BE2C (cell line): ENCODE measurements at places on chromosomes 6 and 20.

- DNase-seq: peak; percentile 14
Measured at GRCh38 chr20:47389867-47390347, 33.4 kb upstream of the ZMYND8 start.

DNA sequence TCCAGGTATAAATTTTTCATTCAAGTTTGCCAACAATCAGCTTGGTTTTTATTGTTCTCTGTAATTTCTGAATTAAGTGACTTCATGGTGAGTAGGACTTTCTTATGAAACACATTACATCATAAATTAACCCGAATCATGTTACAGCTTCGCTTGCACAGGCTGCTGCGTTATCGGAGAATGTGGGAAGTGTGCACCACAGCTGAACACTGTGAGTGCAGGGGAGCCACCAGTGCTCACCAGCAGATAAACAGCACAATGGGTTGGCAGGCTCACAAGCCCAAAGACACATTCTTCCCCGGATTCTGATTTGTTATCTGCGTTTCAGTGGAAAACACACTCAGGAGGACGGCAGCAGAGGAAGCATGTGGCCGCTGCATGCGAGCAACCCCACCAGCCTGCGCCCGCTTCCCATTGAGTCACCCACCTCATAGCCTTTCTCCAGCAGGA lies 121.1 kb downstream of the GMDS start:
- peak; percentile 10 for DNase-seq

DNA sequence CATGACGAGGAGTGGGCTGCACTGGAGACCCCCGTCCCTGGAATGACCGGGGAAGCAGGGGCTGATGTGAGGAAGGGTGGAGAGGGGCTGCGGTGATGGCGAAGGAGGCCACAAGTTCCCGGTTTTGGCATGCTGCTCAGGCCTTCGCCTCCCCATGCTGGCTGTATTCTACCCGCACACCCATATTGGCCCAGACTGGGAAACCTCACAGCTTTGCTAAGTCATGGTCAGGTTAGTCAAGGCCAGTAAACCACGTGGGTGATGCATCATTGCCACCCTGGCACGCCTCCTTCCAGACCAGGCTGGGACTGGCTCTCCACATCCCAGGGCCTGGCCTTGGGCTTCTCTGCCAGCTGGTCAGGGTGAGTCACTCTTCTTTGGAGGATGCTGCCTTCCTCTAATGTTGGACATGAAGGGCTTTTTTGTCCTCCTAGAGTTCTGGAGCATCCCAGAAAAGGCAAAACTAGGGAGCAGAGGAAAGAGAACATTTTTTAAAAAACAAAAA lies 53.8 kb downstream of the PCNA start:
- peak; percentile 43 for DNase-seq

GRCh38 chr20:19937218-19937617 lies 79.9 kb upstream of the NAA20 start:
- DNase-seq: no peak

GRCh38 chr6:128275030-128275429 lies 245.4 kb downstream of the PTPRK start:
- DNase-seq: no peak

DNA sequence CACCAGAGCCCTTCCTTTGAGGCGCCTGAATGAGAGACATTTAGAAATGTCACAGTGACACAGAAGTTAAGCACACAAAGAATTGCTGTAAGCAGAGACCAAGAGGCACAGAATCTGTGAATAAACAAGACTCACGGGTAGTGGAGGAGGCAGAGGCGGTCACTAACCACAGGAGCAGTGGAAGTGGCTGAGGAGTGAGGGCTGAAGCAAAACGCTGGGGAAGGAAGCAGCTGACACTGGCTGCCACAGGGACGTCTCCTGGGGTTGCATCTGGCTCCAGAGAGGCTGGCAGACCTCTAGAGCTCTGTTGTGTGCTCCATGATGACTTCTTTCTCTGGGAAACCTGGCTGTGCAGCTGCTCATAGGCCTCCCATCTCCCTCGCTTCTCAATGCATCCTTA lies 65.0 kb upstream of the SLC2A12 start:
- peak; percentile 55 for DNase-seq

GRCh38 chr6:41039060-41039998 lies at the start of gene UNC5CL:
UNC5CL (minus strand) TSS chr6:41039221; CDS start chr6:41035074, 4,147 bp downstream.
- DNase-seq: peak; percentile 66

DNA sequence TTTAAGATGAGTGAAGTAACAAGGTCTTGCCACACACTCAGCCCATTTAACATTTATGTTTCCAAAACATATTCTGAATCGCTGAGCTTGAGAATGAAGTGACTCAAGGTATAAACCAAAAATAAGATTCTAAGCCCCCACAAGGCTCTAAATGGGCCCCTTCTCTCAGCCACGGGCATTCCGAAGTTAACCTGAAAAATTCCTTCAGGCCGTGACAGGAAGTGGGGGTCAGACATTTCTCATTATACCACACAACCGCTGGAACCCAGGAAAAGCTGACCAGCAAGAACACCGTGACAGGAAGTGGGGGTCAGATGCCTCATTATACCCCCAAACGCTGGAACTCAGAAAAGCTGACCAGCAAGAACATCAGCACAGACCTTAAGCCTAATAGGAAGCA lies 247.9 kb downstream of the ERMARD start:
- DNase-seq: no peak

DNA sequence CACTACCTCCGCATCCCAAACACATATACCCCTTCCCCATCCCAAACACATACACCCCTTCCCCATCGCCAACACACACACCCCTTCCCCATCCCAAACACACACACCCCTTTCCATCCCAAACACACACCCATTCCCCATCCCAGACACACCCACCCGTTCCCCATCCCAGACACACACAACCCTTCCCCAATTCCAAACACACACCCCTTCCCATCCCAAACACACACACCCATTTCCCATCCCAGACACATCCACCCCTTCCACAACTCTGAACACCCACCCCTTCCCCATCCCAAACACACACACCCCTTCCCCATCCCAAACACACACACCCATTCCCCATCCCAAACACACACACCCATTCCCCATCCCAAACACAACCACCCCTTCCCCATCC lies 314.5 kb downstream of the KIF16B start:
- DNase-seq: no peak

GRCh38 chr20:41011551-41012067 lies 17.0 kb upstream of the TOP1 start:
- no peak for DNase-seq

- no peak for DNase-seq
Measured at GRCh38 chr6:1244278-1244677, 67.6 kb upstream of the FOXQ1 start.

- DNase-seq: no peak
Measured at GRCh38 chr20:40776466-40777457, 87.7 kb upstream of the MAFB start.

- DNase-seq: no peak
Measured at GRCh38 chr6:140794544-140794943, 1338.2 kb upstream of the GJE1 start.

DNA sequence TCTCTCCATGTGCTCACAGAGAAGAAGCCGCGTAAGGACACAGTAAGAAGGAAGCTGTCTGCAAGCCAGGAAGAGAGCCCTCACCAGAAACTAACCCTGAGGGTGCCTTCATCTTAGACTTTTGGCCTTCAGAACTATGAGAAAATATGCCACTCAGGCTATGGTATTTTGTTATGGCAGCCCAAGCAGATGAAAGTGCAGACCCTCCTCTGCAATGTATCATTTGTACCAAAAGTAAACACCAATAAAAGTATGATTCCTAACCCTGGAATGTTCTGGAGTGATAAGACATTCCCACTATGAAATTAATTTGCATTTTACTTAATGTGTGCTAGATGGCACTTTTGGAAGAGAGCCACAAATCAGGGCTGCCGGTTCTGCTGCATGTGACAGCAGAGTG lies 594.3 kb downstream of the UTRN start:
- DNase-seq: peak; percentile 11

- DNase-seq: no peak
Measured at GRCh38 chr6:124858564-124858963, 103.7 kb upstream of the RNF217 start.

DNA sequence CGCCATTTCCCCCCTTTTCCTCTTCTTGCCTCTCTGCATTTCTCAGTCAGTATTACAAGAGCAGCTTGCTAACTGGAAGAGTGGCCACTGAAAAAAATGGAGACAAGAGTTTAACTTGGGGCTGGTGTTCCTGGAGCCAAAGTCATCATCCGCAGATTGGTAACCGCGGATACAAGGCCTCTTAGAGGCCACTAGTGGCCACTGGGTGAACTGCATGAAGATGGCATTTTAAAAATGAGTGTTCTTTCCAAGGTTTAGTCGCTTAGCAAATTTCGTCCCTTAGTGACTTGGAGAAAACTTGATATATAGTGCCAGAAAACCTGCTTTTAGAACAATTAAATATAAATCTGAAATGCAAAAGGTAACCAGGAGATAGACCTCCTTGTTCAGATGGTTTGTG lies 4.8 kb downstream of the F13A1 start:
- peak; percentile 40 for DNase-seq

DNA sequence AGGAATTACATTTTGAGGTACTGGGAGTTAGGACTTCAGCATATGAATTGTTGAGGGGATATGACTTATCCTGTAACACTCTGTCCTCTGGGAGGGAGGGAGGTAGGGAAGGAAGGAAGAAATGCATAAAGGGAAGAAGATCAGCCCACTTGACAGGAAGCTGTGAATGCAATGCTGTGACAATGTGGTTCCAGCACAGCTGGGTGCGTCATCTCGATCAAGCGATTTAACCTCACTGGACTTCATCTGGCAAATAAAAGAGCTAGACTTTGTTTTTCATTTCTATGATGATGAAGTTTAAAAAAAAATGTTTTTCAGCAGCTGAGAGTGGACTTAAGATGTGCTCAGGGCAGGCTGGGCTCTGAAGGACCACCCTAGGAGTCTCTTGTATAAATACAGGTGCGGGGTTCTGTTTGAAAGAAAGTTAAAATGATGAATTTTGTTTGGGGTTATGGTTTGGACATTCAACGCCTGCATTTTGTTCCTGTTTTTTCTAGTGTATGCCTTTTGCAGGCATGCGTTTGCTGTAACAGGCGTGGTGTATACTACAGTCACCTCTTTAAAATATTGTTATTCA lies 178.1 kb downstream of the RIMS1 start:
- DNase-seq: no peak

DNA sequence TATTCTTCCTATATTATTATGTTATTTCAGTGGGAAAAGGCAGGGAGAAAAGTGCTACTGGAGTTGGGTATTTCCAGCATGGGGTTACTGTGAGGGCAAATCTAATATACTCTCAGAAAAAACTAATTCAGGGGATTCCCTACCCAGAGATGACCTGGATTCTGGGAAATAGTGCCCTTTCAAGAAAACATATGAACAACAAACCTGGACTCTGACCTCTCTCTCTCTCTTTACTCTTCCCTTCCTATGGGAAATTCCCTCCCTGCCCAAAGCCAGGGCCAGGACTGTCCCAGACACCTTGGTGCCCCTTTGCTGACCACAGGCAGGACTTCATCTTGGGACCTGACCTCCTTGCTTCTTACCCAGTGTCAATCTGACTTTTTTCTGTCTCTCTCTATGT lies 1.6 kb upstream of the UBD start:
- no peak for DNase-seq

GRCh38 chr20:34859826-34860545 lies 12.7 kb downstream of the GGT7 start:
- DNase-seq: no peak

DNA sequence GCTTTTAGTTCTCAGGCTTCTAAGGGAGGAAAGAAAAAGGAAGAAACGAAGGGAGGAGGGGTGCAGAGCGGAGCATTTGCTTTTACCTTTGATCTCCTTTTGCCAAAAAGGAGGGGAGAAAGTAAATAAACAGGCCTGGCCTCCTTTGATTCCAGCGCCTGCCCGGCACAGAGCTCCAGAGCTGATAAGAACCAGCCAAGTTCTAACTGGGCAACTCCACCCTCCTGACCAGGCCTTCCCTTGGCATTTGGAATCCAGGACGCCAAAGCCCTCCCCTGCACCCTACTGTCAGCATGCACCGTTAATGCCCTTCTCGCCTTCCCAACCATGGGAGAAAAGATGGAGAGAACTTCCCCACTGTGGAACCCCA lies 120.8 kb upstream of the PTPN1 start:
- DNase-seq: no peak

DNA sequence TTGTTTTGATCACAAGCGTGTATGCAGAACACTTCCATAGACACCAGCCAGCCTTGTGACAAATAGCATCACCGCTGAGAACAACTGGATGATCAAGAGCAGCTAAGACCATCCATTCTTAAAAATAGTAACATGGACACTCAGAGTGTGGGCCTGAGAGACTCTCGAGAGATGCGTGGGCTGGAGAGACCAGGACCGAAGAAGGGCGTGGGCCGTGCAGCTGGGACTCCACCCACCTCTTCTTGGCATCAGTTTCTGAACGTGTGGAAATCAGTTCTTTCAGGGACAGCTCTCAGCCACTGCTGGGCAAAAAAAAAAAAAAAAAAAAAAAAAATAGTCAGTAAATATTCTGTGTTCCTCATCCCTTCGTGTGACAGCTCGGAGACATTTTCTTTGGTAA lies 314.5 kb upstream of the CDH4 start:
- DNase-seq: no peak

DNA sequence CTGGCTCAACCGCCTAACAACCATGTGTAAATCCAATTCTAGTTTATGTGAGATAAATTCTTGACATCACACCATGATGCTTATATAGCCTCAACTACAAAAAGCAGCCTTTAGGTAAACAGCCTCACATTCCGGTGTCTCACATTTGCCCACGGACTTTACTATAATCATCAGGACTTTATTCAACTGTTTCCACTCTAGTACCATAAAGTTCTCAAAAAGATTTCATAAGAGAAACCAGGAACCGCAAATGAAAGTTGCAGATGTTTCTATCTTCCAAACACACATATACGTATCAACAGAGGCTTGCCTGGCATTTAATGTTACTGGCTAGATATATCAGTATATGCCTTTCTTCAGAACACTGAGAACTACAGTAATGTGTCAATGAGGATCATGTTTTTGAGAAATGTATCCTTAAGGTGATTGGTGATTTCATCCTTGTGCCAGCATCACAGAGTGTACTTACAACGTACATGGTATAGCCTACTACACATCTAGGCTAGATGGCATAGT lies 80.0 kb downstream of the EPB41L2 start:
- no peak for DNase-seq

DNA sequence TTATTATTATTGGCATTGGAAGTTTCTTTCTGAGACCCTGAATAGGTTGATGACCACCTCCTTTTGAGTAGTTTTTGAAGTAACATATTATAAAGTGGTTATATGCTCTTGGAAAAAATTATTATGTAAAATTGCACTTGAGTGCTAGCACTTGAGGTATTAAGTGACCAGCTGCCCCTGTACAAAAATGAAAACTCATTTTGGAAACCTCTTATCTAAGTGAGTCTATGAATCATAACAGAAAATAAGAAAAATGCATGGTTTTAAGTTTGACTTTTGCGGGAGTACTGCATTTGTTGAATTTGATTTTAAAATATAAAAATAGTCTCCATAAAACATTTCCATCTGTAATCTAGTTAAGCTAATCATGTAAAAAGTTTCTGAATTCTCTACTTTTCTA lies 248.3 kb downstream of the TMEM242 start:
- no peak for DNase-seq

- DNase-seq: no peak
Measured at GRCh38 chr6:71324194-71324785, 35.7 kb downstream of the OGFRL1 start.
